ENCODE measurements at places on chromosomes 13 and 19.

GRCh38 chr13:52706081-52706480 is 33.5 kb downstream of the CNMD start:
- DNase-seq: no peak

GRCh38 chr13:85332615-85333014 is 466.6 kb downstream of the SLITRK6 start:
- no peak for DNase-seq

DNA sequence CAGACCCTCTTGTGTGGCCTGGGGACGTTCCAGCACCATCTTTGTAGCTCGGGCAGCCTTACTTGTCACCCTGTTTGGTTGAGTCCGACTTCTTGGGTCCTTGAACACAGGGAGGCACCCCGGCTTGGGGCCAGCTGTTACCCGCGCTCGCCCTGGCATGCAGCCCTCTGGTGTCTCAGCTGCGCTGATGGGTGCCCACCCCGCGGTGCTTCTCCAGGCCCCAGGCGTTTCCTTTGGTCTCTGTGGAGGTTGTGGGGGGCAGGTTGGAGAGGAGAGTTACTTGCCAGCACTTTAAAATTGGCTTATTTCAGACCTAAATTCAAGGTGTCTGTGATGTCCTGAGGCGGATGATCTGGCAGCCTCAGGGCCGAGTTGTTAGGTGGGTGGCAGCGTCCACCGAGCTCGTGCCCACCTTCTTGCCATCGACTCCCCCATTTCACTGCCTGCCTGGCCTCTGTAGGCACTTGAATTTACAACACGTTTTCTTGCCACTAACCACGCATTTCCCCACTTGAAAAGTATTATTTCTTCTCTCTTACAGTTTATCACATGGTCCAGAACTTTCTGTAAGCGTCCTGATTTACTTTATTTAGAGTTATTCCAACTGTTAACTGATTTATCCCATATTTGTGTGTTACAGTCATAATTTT is 16.9 kb downstream of the UBAC2 start:
- DNase-seq: no peak

- DNase-seq: no peak
Measured at GRCh38 chr13:64849196-64849595, 2380.9 kb downstream of the PCDH9 start.

DNA sequence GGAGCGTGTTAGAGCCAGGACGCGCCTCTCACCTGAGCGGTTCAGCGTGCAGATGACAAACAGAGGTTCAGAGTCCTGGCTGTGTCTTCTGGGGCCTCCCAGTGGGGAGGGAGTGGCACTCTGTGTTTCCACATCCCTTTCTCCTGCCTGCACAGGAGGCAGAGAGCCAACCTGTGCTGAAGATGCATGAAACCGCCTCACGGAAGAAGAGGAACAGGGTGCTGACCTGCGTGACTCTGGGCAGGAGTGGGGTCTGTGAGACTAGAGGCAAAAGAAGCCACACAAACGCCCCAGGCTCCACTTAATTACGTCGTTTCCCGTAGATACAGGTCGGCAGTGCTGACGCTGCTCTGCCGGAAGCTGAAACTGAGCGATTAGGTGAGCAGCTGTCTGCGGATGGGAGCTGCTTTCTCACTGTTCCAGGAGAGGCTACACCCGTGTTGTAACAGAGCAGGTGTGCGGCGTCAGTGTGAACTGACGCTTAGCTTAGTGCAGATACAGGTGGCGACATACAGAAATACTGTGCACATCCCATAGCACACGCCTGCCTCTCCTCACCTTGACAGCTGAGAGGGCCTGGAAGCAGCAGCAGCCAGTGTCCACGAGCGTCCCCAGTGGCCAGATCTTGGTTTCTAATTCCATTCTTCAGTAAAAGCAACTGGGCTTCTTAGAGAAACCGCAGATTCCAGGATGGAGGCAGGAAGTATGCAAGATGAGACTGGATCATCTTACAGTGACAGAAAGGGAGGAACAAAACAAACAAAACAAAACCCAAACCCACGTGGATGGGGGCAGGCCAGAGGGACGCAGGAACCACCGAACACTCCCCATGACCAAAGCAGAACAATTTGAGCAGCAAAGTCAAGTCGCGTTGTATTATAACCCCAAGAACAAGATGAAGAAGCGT is 37.7 kb upstream of the MCF2L start:
- DNase-seq: peak; percentile 67

DNA sequence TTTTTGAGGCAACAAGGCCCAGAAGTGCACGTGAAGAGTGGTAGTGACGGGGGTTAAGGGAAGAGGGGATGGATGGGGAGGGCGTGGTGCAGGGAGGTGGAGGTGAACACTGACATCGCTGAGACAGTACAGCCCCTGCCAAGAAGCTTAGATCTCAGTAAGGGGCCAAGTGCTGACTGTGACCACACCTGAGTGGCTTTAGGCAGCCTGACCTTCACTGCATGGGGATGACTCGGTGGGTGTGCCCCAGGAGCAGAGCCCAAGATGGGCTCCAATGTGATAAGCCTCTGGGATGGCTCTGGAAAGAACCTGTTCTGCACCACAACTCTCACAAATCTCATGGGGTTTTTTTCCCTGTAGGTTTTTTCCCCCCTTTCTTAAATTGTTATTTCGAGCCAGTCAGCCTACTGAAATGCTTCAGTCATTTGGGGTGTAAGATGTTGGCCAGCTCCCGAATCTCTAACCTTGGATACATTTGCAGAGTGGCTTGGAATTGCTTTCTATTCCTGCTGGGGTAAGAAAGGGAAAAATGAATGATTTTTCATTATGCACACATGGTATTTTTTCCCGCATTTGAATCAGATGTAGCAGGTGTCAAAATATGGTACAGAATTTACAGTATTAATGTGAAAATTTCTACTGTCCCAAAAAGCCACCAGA is 165.0 kb downstream of the TM9SF2 start:
- no peak for DNase-seq

GRCh38 chr19:10782795-10783194 is 53.2 kb downstream of the TMED1 start:
- no peak for DNase-seq

GRCh38 chr13:109794095-109794494 is 7.7 kb upstream of the IRS2 start:
- no peak for DNase-seq

DNA sequence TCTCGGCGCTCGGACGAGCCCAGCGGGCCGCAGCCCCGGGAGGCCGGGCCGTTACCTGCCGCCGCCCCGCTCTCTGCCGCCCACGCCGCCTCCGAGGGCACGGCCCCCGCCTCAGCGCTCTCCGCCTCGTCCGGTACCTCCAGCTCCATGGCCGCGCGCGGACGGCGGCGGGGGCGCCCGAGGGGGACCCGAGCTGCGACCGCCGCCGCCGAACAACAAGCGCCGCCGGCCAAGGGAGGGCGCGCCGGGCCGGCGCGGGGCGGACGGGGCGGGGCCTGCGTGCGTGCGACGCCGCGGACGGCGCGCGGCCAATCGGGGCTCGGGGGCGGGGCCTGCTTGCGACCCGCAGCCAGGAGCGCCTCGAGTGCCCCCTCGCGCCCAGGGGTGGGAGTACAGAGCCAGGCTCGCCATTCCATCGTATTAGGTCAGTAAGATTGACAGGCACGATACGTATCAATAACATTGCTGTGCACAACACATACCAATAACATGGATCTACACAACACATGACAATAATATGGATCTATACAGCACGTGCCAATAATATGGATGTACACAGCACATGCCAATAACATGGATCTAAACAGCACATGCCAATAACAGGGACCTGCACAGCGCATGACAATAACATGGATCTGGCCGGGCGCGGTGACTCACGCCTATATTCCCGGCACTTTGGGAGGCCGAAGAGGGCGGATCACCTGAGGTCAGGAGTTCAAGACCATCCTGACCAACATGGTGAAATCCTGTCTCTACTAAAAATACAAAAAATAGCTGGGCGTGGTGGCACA is at the start of gene PIP5K1C:
Gene PIP5K1C (minus strand): TSS at position 227 of the 791 bp plus-strand sequence. CDS start 78 bp downstream, at position 149.
- DNase-seq: peak; percentile 99

- DNase-seq: peak; percentile 80
Measured at GRCh38 chr19:18417250-18418028, 1.8 kb upstream of the SSBP4 start.

- DNase-seq: peak; percentile 14
Measured at GRCh38 chr13:39676315-39676876, 20.9 kb downstream of the COG6 start.

GRCh38 chr13:44347949-44348348 is 25.7 kb upstream of the SERP2 start:
- DNase-seq: no peak

DNA sequence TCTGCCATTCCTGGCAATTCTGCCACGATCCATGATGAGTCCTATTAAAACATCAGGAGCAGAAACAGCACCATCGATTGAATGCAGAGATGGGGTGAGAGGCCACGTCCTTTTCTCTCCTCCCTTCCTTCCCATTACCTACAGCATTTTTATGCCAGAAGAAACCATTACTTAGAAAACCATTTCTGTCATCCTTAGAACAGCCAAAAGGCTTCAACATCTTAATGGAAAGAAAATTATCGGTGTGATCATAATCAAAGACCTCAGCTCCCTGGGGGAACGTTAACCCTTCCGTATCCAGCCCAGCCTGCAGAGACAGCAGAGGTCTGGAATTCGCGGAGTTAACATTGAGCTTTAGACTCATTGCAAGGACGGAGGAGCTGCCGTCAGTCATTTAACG is 56.0 kb upstream of the SIAH3 start:
- no peak for DNase-seq

DNA sequence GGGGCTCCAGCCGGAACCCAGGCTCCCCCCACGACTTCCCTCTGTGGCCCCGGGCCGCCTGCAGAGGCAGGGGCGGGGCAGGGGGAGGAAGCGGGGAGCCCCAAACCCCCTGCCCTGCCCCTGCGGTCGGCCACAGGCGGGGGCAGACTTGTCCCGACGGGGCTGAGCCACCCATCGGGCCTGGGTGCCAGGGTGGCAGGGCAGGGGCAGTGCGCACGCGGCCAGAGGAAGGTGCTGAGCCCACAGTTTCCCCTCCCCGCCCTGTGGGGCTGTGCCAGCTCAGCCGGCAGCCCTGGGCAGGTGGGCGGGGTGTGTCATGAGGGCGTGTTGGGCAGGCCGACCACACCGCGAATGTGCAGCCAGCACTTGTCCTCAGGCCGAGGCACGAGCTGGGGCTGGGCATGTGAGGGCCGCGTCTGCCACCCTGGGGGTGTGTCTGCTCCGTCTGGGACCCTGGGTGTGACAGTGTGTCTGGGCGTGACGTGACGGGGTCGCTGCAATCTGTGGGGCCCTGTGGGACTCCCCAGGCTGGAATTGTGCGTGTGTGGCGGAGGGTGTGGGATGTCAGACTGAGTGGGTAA is 17.7 kb downstream of the CCDC97 start:
- DNase-seq: no peak

DNA sequence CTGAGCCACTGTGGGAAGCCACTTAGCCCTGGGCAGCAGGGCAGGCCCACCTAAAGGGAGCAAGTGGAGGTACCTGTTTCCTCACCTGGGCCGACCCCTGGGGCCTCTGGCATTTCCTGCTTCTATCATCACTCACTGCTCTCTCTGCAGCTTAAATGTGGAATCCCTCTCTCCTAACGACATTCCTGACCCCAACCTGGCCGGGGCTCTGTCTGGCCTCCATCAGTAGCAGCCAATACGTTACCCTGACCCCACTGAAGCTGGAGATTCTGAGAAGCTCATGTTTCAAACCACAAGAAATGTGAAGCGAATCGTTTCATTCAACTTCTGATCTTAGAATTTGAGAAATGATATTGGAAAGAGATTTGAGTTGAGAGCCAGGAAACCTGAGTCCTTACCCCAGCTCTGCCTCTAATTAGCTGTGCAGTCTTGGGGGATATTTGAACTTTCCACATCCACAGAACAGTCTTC is 39.9 kb downstream of the DOCK9 start:
- DNase-seq: no peak

DNA sequence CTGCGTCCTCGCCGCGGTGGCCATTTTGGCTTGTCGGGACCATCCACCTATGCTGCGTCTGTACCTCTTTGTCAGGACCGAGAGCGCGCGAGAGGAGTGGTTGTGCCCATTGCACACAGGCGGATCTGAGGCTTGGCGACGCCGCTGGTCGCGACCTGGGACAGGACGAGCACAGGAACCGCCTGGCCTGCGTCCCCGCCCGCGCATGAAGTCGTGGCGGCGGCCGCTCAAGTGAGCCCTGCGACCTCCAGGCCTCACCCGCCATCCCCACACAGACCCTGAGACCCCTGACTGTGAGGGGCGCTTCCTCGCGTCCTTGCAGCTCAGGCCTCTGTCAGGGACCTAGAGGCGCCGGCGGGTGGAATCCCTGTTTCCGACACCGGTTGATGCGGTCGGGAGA is 16.8 kb downstream of the ZNF586 start:
- peak; percentile 34 for DNase-seq

- DNase-seq: no peak
Measured at GRCh38 chr19:2779121-2779740, 3.8 kb downstream of the SGTA start.

- peak; percentile 95 for DNase-seq
Measured at GRCh38 chr19:44401139-44402115, at the start of gene ZNF285. ZNF285 (minus strand) TSS chr19:44401608; CDS start chr19:44397213, 4,395 bp downstream.

- no peak for DNase-seq
Measured at GRCh38 chr13:110177790-110178189, 129.2 kb downstream of the COL4A1 start.

- DNase-seq: no peak
Measured at GRCh38 chr19:7516878-7517277, 975 bp downstream of the ZNF358 start.

GRCh38 chr19:1324806-1325567 is 39.3 kb downstream of the EFNA2 start:
- DNase-seq: no peak

- no peak for DNase-seq
Measured at GRCh38 chr19:58217069-58217481, 11.6 kb upstream of the ZNF544 start.

DNA sequence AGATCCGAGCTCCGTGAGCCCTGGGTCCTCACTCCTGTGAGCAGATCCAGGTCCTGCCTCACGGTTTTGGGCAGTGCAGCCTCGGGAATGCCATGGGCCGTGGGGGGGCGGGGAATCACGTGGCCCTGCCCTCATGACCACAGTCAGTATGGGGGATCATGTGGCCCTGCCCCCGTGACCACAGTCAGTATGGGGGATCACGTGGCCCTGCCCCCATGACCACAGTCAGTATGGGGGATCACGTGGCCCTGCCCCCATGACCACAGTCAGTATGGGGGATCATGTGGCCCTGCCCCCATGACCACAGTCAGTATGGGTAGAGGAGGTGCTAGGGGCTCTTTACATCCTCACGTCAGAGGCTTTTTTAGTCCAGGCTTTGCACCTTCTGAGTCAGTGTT is 64.3 kb upstream of the F7 start:
- no peak for DNase-seq

- DNase-seq: peak; percentile 75
Measured at GRCh38 chr19:41957838-41958366, 1.2 kb downstream of the RABAC1 start.

Data from D341Med (cell line).